A172 (cell line): ENCODE measurements at places on chromosomes 16 and 17. TPM values are rescaled to one million over a fixed set of nuclear protein-coding genes. Genes with fewer than 3 reads are reported as not detected.

GRCh38 chr17:56350592-56350991, 197.3 kb downstream of the ANKFN1 start:
- no peak for DNase-seq

GPR179 gene
- total RNA-seq = 0.46 TPM in 1 of 2 replicates, not detected in the other

DNA sequence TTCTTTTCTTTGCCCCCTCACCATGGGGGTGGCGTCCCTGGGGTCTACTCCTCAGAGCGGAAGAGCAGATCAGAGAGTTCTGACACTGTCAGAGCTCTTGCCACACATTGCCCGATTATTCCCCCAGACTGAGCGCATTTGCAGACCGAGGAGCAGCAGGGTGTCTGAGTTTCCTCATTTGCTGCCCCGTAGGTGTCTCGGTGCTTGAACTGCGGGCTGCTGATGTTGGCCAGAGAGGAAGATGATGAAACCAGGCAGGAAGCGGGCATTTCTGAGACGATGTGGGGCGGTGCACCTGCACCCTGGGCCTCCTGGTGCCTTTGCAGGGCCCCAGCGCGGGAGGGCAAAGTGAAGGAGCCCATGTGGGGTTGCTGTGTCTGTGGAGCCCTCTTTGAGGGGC, 55.2 kb downstream of the ARSG start:
- no peak for DNase-seq

AANAT gene
- not detected in 2 replicates for total RNA-seq

DNA sequence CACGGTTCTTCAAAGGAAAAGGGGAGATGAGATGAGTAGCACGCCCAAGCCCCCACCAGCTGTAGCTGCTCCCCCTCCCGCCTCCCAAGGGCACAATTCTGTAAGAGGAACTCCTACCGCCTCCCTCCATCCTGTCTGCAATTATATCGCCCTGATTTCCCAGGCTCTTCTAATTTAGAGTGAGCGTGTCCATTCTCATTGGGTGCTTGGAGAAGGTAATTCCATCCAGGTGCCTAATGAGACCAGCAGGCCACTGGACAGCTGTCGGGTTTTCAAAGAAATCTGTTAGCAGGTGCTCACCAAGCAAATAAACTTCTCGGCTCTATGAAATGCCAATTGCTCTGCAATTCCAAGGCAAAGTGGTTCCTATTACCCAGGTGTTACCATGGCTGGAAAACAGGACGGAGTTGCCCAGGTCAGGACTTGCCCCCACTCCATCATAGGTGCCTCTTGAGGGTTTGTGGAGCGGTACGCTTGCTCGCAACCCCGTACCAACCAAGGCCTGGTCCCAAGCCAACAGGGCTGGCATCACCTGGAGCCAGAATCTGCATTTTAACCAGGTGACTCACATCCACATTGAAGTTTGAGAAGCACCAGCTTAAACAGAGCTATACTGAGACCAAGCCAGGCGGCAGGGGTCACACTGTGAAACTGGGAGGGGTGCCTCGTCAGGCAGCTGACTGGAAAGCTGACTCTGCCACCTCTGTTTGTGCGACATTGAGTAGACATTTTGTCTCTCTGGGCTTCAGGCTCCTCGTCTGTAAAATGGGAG, 16.5 kb upstream of the MEAK7 start:
- no peak for DNase-seq

DNA sequence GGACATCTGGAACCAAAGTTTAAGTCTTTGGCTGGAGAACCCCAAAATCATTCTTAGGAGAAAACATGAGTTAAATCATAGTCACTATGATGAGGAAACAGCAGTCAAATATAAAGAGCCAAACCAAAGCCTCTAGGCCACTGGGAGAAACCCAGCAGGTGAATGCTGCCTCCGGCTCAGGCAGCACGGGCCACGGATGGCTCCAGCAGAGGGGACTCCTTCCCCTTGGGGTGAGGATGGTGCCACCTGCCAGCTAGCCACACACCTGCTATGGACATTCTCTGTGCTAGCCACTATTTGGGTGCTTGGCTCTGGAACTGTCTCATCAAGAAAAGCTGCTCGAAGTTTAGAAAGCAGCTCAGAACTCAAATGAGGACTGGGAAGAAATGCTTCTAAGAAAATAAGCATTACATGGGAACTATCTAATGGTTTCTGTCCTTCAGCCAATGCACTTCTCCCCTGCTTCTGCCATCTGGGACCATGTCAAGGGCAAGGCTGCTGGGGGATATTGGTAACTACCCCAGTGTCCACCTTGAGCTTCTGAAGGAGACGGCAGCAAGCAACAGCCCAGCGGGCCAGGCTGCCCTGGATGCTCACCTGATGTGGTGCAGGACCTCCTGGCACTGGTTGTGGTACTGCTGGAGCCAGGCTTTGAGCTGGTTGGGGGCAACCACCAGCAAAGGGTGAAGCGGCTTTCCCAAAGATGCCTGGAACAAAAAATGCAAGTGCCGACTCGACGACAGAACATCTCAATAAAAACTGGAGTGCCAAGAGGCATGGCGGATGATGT, 22.5 kb downstream of the ELAC2 start:
- DNase-seq = no peak

TIMP2 gene
- 257 and 279 TPM in 2 replicates for total RNA-seq

- no peak for DNase-seq
Measured at GRCh38 chr17:16449121-16449570, 33.8 kb downstream of the TRPV2 start.

DNA sequence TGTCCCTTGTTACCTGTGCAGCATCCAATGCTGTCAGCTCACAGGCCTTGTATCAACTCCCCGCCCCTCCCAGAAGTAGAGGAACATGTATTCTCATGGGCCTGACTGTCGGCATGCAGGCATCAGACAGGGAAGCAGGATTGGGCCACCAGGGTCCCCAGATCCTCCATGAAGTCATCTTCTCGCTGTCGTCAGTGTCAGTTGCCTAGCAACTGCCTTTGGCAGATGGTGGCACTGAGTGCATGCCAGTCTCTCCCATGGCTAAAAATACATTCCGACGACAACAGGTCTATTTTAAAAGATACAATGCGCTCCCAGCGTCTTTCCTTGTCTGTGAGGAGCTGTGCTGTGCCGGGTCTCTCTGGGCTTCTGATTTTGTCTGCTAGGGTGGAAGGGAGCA, 36.8 kb upstream of the CES5A start:
- DNase-seq = no peak

DNA sequence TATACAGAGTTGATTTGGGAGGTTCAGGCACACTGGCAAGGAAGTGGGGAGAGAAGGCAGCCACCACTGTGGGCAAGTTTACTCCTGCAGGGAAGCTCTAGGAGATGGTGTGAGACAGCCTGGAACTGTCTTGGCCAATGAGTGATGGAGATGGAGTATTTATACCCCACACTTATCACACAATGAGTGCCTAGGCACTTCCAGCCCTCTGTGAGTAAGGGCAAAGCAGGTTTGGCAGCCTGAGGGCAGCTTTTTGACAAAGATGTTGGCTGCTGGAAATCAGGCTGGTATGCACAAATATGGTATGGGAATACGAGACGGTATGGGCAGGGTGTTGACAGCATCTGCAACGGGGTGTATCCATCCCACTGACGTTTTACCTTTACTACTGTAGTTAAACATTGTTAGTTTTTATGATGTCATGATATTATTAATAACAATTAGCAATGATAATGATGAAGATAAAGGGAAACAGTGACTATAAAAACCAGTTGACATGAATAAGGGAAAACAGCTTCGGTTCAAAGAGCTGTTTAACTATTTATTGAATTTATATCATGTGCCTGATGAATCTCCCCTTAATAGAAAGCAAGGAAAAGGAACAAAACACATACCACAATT, 149.9 kb downstream of the CDK5R1 start:
- no peak for DNase-seq

CLDN7 gene
- 1.2 TPM in 1 of 2 replicates, not detected in the other for total RNA-seq

DNA sequence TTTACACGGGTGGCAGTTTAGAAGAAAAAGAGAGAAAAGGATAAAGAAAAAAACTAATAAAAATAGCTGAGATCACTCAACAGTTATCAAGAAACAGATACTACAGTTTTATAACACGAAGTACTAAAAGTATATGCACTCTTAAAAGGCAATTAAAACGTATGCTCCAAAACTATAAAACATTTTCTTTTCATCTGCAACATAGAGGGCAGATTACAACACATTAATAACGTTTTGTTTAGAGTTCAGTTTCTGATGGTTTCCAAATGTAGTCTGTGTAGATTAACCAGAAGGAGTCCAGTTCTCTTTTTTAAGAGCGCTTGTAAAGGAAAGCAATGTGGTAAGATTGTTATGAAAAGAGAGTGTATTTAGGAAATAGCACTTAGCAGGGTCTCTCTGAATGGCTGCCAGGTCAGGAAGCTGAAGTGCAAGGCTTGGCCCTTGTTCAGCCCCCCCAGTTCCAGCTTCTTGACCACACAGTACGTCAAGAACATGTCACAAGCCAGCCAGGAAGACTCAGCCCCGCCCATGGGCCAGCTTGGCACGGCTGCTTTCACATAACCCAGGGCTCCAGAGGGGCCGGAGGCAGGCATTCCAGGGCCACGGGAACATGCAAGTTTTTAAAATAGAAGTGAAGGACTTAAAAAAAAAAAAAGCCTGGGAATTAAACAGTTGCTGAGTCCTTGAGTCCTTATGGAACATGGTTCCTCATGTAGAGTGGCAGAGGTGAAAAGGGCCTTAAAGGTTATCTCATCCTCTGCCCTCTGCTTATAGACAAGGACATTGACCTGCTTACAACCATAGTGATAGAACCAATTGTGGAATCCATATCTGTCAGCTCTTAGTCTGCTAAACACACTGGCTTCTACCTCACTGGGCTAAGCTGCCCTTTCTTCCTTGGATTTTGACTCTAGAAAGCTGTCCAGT, 147.4 kb upstream of the TBX2 start:
- peak; percentile 71 for DNase-seq

GRCh38 chr16:55272744-55273143, 51.3 kb upstream of the IRX6 start:
- DNase-seq = no peak

DNA sequence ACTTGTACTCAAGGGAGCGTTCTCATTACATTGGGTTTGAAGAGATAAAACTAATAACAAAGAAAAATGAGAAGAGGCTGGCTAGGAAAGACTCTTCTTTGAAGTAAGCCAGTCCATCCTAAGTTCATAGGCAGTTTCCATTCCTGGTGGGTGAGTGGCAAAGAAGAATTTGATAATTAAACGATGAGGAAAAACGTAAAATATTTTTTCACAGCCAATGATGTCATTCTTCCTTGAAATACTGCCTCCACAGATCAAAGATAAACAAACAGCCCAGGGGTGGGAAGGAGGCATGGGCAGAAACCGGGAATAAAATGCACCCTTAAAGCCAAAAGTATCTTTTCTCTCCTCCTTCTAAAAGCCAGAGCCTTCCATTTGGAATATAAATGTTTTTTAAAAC, 346.6 kb downstream of the PMP22 start:
- DNase-seq = peak; percentile 5

SLC6A2 gene
- total RNA-seq = 6.4 and 7.4 TPM in 2 replicates

DNA sequence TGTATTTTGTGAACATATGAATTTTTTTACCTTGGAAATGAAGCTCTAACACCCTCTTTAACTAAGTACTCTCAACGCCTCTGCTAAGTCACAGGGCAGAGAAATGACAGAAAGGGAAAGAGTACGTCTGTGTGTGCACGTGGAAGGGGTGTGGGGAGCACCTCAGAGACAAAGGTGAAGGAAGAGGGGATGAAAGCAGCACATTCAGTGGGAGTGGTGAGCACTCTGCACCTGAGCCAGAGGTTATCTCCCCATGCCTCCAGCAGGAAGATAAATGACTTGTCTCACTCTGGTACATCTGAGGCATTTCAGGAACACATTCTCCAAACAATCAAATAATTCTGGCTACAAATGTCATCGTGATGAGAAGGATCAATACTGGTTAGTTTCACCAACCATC, 15.0 kb downstream of the GNA13 start:
- DNase-seq = no peak

DNA sequence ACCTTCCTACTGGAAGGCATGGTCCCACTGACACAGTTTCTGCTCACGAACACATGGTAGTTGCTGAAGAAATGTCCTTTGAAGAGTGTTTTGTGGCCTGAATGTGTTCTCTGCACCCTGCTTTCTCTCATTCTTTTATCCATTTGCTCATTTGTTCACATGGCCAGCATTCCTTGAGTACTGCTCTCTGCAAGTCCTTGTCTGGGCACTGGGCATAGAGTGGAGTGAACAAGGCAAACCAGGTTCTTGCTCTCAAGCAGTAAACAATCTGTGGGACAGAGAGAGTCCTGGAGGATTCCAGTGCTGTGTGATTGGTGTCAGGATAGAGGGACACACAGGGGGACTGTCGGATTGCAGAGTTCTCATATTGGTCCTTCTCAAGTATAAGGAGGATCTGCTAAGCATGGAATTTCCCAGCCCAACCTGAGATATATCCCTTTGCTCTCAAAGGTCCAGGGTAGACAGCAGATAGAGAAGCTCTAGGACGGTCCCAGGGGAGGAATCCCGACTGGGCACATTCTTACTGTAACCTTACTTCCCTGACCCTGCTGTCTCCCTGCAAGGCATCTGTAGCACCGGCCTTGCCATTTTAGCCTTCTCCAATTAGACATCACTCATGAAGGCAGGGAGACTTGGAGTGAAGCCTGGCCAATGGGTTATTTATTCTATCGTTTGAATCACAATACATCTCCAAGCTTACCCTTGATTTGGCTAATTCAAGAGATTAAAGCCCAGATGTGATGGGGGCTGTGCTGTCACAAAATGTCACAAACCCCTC, 32.3 kb downstream of the ARL4D start:
- DNase-seq = no peak

KNOP1 gene
- total RNA-seq = 36.0 and 47.7 TPM in 2 replicates
